ENCODE measurements at places on chromosomes 16 and 17. TPM values are rescaled to one million over a fixed set of nuclear protein-coding genes. Genes with fewer than 3 reads are reported as not detected.
A peak's percentile ranks its signal among the peaks of the same experiment; 100 is the strongest.

DNA sequence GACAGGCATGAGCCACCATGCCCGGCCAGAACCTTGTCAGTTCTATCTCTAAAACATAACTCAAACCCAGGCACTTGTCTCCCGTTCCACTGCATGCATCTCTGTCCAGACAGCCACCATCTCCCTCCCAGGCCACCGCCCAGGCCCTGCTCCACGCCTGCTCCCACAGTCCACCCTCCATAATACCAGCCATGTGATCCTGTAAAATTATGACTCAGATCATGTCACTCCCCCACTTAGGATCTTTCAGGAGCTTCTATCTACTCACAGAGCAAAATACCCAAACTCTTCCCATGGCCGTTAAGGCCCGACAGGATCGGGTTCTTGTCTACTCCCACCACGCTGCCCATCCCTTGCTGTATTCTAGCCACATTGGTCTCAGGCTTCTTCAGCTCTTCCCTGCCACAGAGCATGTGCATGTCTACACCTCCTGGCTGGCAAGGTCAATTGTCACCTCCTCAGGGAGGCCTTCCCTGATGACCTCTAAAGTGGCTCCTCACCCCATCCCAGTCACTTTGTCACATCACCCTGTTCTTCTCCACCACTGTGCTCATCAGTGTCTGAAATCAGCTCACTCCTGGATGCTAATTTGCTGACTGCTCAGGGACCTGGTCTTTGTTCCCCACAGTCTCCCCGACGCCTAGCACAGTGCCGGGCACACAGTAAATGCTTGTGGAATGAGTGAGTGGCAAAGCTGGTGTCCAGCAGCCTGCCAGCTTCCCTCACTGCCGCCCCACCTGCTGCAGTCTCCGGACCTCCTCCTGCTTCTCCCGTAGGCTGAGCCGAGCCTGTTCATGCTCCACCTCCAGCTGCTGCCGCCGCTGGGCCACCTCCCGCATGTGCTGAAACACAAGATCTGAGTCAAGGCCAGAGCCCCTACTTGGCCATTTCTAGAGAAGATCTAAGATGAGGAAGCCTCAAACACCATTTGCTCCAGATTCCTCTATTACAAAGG is 6.7 kb downstream of the TSPOAP1 start:
- DNase-seq, result no peak

Gene TRPV2
- 3.6 TPM for polyA plus RNA-seq

Gene TIMP2
- 196 TPM for polyA plus RNA-seq

DNA sequence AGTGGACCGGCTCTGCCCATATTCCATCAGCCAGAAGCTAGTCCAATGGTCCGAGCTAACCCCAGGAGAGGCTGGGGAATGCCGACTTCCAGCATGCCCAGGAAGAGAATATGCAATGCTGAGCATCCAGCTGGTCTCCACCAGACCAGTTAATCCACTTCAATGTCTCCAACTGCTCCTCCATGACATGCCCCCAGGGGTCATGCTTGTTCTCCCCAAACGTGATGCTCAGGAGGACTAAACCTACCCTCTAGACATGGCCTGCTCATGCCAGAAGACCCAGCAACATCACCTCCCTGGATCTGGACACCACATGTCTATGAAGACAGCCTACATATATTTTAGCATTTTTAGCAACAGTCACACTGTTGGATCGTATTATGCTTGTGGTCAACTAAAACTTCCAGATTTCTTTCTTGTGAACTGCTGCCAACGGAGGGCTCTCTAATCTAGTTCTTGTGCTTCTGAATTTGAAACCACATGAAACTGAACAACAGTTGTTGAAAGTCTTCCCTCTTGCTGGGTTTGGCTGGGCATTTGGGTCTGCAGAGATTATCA is 245.1 kb downstream of the SOX9 start:
- no peak for DNase-seq

DNA sequence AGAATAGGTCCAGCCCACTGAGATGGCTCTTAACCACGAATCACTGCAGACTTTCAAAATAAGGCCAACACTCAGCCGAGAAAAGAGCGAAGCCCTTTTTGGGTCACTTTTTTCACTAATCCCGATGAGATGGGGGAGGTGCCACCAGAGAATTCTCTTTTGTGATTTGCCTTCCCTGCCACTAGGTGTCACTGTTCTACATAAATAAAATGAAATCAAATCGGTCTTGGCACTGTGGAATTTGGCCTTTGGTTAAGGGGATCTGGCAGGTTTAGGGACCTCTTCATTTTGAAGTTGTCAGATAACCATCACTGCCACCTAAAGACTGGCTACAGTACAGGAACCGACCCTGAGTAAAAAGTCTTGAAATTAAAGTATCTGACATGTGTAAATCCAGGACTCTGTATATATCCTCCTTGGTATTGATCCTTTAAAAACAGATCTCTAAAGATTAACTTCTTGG is 147.0 kb downstream of the HS3ST4 start:
- peak; percentile 27 for DNase-seq

DNA sequence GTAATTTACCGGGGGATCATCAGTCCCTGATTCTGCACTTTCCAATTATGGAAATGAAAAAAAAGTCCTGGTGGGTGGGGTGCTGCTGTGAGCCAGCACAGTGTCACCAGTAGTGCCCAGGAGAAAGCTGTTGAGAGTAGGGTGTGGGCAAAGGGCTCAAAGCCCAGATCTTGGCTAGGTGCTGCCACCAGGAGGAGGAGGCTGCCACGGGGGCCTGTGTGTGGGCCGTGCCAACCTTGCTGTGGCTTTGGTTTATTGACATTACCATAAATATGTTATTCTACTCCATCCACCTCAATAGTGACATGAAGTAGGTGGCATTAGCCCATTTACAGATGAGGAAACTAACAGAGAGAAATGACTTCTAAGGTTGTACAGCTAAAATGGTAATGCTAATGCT is 6.7 kb upstream of the PRPSAP2 start:
- DNase-seq, result no peak

Gene HSF4
- polyA plus RNA-seq, result 1.4 TPM

GRCh38 chr17:37060928-37061327 is 112.2 kb downstream of the AATF start:
- no peak for DNase-seq

DNA sequence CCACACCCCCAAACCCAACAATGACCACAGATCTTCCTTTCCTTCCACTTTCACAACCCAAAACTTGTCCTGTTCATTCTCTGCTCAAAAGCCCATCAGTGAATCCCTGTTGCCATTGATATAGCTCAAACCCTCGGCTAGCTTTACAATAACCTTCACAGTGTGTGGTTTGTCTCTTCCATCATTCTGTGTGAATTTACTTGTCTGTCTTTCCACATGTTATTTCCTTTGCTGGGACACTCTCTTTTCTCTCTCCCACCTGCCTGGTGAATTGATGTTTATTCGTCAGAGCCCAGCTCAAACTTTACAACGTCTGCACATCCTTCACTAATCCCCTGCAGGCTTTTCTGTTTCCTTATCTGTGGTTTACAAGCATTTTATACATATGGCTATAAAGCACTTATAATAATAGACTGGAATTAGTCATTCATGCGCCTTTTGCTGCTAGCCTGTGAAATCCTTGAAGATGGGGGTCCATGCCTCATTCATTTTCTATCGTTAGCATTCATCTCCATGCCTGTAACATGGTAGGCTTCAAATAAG is 114.4 kb downstream of the CDH13 start:
- no peak for DNase-seq

GRCh38 chr16:78435260-78435659 is 335.8 kb downstream of the WWOX start:
- no peak for DNase-seq

- no peak for DNase-seq
Observed at GRCh38 chr16:78945336-78945735, 655.2 kb downstream of the MAF start.

Gene CACNG1
- not detected for polyA plus RNA-seq

- DNase-seq, result peak; percentile 86
Observed at GRCh38 chr16:75433732-75434413, 570 bp upstream of the CFDP1 start.

Gene CES5A
- polyA plus RNA-seq, result 0.11 TPM

Gene HEATR9
- polyA plus RNA-seq, result 0.18 TPM

- DNase-seq, result no peak
Observed at GRCh38 chr17:38671939-38672720, 2.6 kb downstream of the EPOP start.

DNA sequence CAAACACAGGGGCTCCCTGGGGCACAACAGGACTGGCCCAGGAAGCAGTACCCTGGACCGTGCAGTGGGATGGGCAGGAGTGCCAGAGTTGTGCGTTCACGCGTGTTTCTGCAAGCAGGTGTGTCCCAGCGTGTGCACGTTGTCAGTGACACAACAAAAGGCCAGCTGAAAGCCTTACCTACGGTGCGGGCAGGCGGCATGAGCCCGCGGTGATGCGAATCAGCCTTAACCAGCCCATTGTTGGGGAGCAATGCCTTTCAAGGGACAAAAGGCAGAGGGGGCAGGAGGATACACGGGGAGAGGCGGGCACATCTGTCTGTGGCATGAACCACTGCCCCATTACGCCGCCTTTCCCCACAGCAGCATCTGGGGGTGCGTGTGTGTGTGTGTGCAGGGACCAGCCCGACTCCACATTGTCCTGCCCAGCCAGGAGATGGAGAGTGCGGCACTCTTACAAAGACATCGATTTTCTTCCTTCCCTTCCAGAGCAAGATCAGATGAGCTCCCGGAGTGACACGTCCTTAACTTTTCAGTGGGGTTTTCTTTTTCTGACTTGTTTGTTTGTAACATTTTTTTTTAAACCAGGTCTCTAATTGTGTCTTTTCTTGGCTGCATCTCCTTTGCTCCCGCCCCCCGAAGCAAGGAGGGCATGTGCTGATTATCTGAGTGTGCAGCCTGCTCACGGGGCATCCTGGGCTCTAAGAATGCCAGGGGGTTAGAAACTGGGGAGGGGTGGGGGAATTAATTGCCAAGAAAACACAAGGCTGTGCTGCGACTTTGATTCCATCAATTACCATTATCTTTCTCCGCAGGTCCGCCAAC is 158.1 kb downstream of the ZNF423 start:
- DNase-seq, result no peak

DNA sequence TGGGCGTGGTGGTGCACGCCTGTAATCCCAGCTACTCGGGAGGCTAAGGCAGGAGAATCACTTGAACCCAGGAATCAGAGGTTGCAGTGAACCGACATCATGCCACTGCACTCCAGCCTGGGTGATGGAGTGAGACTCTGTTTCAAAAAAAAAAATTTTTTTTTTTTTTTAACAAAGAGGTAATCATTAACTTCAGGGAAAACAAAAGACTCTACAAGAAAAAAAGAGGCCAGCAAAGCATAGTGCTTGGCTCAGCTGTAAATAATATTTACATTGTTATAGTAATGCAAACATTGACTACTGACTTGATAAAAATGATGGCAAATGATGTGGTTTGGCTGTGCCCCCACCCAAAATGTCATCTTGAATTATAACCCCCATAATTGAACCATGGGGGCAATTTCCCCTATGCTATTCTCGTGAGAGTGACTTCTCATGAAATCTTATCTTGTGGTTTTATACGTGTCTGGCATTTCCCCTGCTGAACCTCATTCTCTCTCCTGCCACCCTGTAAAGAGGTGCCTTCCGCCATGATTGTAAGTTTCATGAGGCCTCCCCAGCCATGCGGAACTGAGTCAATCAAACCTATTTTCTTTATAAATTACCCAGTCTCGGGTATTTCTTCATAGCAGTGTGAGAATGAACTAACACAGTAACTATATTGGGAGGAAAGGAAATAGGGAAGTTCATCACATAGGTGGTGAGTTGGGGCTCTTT is 12.7 kb upstream of the SSTR2 start:
- DNase-seq, result no peak

DNA sequence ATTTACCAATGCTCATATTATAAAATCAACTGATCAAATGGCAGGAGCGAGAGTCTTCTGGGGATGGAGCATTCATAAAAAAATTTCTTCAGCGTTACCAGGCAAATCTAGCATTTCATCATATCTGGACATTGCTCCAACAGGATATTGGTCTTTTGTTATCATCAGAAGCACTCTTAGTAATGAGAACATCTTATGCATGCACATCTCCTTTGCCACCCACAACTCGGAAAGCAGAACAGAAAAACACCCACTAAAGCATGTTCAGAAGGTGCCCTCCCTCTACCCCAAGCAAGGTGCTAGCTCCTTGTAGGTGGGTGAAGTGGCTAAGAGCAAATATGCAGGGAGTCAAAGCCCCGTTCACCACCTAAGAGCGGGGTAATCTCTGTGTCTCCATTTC is 18.9 kb downstream of the ARHGAP17 start:
- DNase-seq, result no peak

GRCh38 chr17:55444471-55445441 is 23.1 kb upstream of the MMD start:
- no peak for DNase-seq

Gene ARL5C
- polyA plus RNA-seq, result 0.09 TPM

Gene SLC9A5
- 5.9 TPM for polyA plus RNA-seq

Gene C17orf78
- polyA plus RNA-seq, result 0.40 TPM

GRCh38 chr17:50533185-50533584 is 650 bp downstream of the EPN3 start:
- no peak for DNase-seq

DNA sequence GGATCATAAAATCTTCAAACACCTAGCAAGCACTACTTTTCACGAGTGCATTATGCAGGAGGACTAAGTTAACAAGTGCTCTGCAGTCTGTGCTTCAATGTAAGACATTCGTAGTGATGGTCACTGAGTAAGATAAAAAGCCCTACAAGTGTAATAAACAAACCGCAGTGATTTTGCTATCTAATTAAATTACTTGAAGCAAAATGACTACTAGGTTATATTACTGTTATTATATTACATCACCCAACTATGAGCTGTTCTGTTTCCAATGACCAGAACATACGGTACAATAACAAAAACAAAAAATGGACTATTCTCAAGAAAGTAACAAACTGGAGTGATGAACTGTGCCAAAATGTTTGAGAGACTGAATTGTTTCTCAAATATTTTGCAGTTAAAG is 11.2 kb downstream of the KLHL10 start:
- DNase-seq, result no peak

DNA sequence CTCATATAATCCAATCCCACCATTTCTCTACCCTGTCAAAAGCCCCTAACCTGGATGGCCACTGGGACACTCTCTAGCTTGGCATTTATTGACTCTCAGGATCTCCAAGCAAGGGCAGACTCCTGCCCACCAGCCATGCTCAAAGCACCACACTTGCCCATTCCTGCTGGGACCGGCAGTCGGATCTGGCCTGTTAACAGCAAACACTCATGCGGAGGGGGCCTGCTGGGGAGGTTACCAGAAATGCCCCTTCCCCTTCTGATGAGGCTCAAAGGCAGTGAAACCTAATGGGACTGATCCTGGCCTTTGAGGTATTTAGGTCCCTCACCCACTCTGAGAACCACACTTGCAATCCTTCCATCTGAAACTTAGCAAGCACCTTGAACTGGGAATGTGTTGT is 6.5 kb upstream of the CCL1 start:
- DNase-seq, result no peak

GRCh38 chr17:82668024-82668630 is 19.9 kb upstream of the WDR45B start:
- DNase-seq, result no peak

DNA sequence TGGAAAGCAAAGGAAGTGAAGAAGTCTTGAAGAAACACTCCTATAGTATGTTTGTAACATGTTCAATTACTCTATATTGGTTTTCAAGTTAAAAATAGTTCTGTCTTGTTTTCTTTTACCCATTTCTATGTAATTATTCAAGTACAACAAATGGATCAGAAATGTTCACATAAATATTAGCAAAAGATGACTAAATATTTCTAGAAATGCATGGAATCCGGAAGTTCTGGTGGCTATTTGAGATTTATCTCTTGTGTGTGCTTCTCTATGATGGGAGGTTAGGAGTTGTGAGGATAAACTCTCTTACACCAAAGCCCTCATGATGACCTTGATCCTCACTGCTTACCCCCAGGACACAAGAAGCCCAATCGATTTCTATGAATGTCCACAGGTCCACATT is 237.5 kb downstream of the CDH8 start:
- no peak for DNase-seq

- DNase-seq, result no peak
Observed at GRCh38 chr16:50593410-50594150, 45.4 kb downstream of the NKD1 start.
